Motor neuron (in vitro differentiated cells): ENCODE measurements at places on chromosomes 5 and 9. TPM values are rescaled to one million over a fixed set of nuclear protein-coding genes. Genes with fewer than 3 reads are reported as not detected.

The SPATA31C1 gene
- 0.08 and 0.18 TPM in 2 replicates for total RNA-seq

The TRIM41 gene
- 27.9 and 31.4 TPM in 2 replicates for total RNA-seq

The CFAP157 gene
- total RNA-seq: 0.92 and 1.1 TPM in 2 replicates

The CKMT2 gene
- total RNA-seq: 1.3 and 1.4 TPM in 2 replicates

The INSL6 gene
- total RNA-seq: not detected in 2 replicates

The RGMB gene
- 37.4 and 41.7 TPM in 2 replicates for total RNA-seq

The CEL gene
- 0.91 and 1.6 TPM in 2 replicates for total RNA-seq

The TMEM232 gene
- 4.2 and 4.4 TPM in 2 replicates for total RNA-seq

The RGP1 gene
- 12.4 and 14.6 TPM in 2 replicates for total RNA-seq

The LCN9 gene
- not detected in 2 replicates for total RNA-seq

The CDK7 gene
- 38.8 and 41.7 TPM in 2 replicates for total RNA-seq

The CHSY3 gene
- 0.73 and 1.0 TPM in 2 replicates for total RNA-seq

The TICAM2 gene
- 1.6 and 3.2 TPM in 2 replicates for total RNA-seq

The LRRC19 gene
- 1.2 and 3.2 TPM in 2 replicates for total RNA-seq

The PCDHGA1 gene
- total RNA-seq: 0.59 and 0.81 TPM in 2 replicates

The TMC1 gene
- total RNA-seq: 0.94 and 2.0 TPM in 2 replicates

The AHRR gene
- 20.4 and 24.0 TPM in 2 replicates for total RNA-seq

The TXNDC8 gene
- not detected in 2 replicates for total RNA-seq

The SLC36A2 gene
- not detected in 2 replicates for total RNA-seq

The TAF1L gene
- total RNA-seq: 0.09 and 0.77 TPM in 2 replicates

The TPPP gene
- 2.1 and 2.2 TPM in 2 replicates for total RNA-seq

The SH3RF2 gene
- 0.05 and 0.38 TPM in 2 replicates for total RNA-seq

The ANKRD31 gene
- 0.15 and 0.24 TPM in 2 replicates for total RNA-seq

The FAM221B gene
- total RNA-seq: 0.11 and 0.44 TPM in 2 replicates

The FBP2 gene
- not detected in 2 replicates for total RNA-seq

The PLPP7 gene
- total RNA-seq: 4.6 and 6.7 TPM in 2 replicates

The IRX2 gene
- 13.9 TPM in 2 replicates for total RNA-seq

The ECSCR gene
- not detected in 2 replicates for total RNA-seq

The PCDHGA10 gene
- 2.1 and 3.0 TPM in 2 replicates for total RNA-seq

The RNF208 gene
- 2.8 and 3.0 TPM in 2 replicates for total RNA-seq
